ENCODE measurements at places on chromosomes 2 and 18.

GRCh38 chr2:5851410-5851809 lies 159.2 kb downstream of the SOX11 start:
- no peak for DNase-seq

- no peak for DNase-seq
These were observed 628.0 kb downstream of the ZEB2 start for GRCh38 chr2:143891879-143892308.

GRCh38 chr2:162029287-162029901 lies 44.6 kb downstream of the DPP4 start:
- no peak for DNase-seq

DNA sequence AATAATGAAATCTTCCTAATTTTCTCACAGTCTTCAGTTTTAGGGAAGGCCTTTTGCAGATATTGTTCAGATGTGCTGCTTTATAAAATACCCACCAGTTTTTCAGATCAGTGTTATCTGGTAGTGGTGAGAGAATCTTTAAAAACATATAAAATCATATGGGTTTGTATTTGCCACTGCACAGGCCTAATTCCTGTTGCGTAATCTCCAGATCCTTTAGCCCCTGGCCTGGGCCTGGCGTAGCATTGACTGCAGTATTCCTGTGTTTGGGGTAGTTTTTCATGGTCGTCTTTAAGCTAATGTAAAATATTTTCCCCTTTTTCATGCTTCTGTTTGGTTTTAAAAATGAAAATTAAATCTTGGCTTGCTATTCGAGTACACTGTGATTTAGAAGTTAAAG lies 43.2 kb downstream of the TSHZ1 start:
- DNase-seq = no peak

DNA sequence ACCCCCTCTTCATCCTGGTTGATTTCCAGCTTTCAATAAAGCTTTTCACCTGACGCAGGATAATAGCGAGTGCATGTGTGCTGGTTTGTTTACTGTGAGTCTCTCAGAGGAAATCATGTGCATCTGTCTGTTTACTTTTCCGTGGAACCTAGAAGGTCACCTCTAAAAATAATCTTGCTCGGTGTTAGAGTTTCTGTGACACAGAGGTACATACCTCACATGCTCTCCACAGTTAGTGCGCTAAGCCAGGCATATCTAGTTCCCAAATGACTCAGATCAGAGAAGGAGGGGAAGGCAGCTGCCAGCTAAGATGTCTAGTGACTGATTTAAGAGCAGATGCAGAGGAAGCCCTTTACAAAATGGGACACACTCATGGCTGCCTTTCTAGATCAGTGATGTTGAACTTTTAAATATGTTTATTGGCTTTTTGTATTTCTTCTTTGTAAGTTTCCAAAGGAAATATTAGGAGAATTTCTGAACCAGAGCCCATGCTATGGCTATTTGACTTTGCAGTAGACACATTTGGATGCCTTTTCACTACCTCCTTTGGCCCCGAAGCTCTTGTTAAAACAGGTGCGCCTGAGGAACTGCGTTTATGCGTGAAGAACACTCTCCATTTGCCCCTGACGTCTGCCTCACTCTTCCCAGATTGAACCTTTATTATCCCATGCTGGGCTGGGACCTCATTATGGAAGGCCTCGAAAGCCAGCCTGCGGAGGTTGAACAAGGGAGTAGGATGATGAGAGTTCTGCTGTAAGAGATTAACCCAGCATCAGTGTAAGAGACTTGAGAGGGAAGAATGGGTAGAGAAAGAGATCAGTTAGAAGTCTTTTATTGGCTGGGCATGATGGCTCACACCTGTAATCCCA lies 145.6 kb downstream of the FAM161A start:
- no peak for DNase-seq

- DNase-seq = no peak
These were observed 38.2 kb downstream of the RMC1 start for GRCh38 chr18:23541349-23542093.

GRCh38 chr2:212441141-212441540 lies 97.5 kb downstream of the ERBB4 start:
- DNase-seq = no peak

DNA sequence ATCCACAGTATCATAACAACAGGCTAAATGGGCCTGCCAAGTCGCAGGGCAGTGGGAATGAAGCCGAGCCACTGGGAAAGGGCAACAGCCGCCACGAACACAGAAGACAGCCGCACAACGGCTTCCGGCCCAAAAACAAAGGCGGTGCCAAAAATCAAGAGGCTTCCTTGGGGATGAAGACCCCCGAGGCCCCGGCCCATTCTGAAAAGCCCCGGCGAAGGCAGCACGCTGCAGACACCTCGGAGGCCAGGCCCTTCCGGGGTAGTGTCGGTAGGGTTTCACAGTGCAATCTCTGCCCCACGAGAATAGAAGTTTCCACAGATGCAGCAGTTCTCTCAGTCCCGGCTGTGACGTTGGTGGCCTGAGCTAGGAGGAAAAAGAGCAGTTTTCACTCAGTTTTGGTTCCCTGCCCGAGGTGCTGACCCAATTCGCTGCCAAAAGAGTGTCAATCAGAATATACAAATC lies 32.2 kb downstream of the KCTD18 start:
- no peak for DNase-seq

DNA sequence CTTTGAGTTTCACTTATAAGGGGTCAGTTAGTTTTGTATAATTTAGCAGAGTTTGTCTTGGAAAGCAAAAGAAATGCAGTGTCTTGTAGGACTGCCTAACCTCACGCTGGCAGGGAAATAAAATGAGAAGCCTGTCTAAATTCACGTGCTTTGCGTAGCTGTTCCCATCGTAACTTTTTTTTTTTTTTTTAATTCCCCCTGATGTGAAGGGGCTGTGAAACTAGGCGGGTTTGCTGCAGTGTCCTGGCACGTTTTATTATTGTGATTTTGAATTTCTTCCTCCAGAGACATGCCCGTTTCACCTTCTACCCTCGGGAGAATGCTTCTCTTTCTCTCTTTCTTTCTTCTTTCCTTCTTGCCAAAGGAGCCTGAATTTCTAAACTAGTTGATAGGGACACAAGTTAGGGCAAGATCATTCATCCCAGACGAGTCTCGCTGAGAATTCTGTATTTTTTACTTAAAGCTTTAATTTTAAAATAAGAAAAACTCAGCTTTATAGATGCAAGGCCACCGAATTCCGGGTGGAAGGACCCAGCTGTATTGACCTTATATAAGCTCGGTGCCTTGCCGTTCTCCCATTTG lies 2.3 kb downstream of the MEIS1 start:
- DNase-seq = no peak

DNA sequence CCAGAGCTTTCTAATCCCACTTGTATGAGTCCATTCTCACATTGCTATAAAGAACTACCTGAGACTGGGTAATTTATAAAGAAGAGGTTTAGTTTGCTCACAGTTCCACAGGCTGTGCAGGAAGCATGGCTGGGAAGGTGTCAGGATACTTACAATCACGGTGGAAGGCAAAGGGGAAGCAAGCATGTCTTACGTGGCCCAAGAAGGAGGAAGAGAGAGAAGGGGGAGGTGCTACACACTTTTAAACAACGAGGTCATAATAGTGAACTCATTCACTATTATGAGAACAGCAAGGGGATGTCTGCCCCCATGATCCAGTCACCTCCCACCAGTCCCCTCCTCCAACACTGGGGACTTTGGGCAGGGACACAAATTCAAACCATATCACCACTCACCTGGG lies 67.8 kb downstream of the TTC32 start:
- DNase-seq = no peak

GRCh38 chr18:63336366-63337099 lies 17.0 kb upstream of the BCL2 start:
- no peak for DNase-seq

DNA sequence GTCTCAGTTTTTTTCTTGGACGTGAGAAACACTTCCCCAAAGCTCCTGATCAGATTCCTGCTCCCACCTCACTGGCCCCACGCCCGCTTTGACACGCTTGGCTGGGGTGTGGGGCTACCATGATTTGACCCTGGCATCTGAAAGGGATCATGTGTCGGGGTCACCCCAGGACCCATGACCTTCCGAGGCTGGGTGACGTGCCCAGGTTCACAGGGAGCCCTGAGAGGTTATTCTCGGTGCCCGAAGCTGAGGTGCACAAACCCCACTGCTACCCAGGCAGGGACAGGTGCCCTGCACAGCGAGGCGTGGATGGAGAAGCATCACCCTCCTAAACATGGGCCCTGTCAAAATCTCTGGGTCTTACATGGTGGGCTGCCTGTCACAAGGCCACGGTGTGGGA lies 404.1 kb downstream of the GALR1 start:
- no peak for DNase-seq

DNA sequence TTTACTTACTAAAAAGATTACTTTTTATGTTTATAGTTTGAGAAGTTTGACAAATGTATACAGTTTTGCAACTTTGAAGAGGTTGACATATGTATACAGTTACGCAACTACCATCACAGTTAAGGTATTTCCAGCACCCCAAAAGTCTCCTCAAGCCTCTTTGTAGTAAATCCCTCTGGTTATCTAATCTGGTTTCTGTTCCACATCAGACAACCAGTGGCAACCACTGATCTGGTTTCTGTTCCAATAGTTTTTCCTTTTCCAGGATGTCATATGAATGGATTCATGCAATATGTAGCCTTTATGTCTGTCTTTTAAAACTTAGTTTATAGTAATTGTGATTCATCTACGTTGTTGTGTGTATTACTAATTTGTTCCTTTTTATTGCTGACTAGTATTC lies 23.5 kb downstream of the IFIH1 start:
- no peak for DNase-seq

DNA sequence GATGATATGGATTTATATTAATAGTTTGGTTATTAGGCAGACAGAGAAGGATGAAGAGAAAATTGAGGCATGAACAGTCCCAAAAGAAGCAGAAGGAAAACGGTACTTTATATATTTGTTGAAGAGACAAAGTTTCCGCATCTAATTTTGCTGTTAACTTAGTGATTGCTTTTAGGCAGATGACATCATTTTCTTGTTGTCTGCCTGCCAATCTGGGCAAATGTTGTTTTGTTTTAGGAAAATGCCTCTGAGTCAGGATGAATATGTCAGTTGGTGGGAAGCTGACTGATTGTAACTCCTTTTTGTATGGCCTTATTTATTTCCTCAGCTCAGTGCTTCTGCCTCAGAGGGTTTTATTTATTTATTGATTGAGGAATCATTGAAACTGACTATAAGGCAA lies 52.5 kb upstream of the CAVIN2 start:
- no peak for DNase-seq

DNA sequence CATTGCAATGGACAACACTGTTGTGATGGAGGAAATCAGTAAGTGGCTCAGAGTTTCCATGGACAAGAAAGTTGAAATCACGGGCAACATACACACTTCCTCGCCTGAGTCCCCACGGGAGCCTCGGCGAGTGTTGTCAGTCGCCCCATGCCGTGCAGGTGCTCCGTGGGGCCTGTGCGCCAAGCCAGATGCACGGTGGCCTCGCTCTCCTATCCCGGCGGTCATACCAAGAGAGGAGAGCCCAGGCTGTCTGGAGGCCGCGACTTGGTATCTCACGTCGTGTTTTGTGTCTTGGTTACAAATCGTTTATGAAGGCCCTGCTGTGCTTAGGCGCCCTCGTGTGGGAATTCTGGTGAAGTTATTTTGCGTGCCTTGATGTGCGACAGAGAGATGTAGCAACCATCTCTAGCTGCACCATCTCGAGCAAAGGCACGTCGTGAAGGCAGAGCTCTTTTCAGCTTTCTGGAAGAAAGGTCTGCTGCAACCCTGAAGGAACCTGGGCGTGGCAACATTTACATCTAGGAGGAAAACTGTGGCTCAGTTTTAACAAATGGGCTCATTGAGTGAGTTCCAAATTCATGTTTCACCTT lies 21.8 kb downstream of the ATG4B start:
- DNase-seq = no peak

DNA sequence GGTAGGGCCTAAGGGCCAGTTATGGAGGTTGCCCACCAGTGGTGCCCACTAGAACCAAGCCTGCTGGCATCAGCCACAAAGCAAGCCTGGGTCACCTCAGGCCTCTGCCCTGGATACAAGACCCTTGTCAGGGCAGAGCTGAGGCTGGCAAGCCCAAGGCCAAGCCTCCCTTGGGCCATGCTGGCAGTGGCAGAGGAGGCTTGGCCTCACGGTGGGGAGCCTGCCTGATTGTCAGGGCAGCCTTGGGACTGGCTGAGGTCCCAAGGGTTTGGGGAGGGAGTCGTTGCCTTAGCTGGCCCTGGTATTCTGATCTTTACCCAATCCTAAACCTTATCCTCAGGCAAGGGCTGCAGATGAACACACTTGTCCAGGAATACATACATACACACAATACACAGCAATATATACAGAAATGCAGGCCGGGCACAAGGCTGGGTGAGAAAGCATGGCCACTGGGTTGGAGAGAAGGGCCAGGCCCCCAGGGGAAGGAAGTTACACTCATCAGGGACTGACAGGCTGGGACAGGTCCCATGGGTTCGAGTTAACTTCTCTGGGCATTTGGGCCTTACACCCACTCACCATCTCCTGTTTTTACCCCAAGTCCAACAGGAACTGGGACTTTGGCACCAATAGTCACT lies 21.0 kb downstream of the CCT7 start:
- DNase-seq = no peak

DNA sequence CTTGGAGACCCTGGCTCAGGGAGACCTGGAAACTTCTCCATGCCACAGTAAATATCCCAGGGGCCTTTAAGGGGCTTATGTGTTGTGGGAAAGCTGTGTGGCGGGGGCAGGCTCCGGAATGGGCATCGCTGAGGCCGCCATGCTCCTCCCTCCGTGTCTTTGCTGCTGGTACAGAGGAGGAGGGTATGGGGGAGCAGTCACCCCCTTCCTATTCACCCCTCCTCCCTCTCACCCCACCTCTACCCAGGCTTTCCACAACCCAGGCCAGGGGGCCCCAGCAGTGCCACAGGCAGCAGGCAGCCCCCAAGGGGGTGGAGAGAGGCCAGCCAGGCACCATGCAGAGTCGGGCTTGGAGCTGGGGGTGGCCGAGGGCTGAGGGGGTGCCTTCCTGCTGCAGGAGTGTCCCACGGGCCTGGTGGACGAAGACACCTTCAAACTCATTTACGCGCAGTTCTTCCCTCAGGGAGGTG lies 28.0 kb upstream of the FAHD2A start:
- no peak for DNase-seq

DNA sequence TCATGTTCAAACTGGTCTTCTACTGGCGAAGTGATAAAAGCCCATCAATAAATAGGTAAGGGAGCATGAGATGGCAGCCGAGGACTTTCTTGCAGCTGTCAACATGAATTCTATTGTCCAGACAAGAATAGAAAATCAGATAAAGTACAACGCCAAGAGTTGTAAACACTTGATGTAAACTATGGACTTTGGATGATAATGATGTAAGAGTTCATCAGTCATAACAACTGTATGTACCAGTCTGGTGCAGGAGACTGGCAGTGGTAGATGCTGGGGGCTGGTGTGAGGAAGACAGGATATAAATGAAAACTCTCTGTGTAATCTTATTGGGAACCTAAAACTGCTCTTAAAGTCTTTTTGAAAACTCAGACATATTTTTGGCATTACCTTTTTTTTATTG lies 155.9 kb upstream of the RASGRP3 start:
- no peak for DNase-seq

DNA sequence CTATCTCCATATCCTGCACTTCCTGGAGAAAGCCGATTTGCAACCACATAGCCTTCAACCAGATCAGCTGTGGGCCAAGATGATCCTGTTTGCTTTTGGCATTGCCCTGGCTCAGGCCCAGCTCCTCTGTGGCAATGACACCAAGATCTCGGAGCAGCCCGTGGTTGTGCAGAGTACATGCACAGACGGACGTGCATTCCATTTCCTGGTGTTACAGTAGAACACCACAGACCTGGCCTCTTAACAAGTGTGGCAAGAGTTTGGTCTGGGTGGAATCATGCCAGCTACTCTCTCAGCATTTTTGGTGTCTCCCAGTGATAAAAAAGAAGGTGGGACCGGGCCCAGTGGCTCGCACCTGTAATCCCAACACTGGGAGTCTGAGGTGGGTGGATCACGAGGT lies 20.0 kb downstream of the MALT1 start:
- DNase-seq = no peak

GRCh38 chr2:69770193-69770702 lies 28.3 kb downstream of the ANXA4 start:
- no peak for DNase-seq

All from activated CD4-positive, alpha-beta T cell treated with anti-CD3 and anti-CD28 coated beads for 1 hour (primary cell).